ENCODE measurements at places on chromosomes 16 and 17. TPM values are rescaled to one million over a fixed set of nuclear protein-coding genes. Genes with fewer than 3 reads are reported as not detected.
A peak's percentile ranks its signal among the peaks of the same experiment; 100 is the strongest.

DNA sequence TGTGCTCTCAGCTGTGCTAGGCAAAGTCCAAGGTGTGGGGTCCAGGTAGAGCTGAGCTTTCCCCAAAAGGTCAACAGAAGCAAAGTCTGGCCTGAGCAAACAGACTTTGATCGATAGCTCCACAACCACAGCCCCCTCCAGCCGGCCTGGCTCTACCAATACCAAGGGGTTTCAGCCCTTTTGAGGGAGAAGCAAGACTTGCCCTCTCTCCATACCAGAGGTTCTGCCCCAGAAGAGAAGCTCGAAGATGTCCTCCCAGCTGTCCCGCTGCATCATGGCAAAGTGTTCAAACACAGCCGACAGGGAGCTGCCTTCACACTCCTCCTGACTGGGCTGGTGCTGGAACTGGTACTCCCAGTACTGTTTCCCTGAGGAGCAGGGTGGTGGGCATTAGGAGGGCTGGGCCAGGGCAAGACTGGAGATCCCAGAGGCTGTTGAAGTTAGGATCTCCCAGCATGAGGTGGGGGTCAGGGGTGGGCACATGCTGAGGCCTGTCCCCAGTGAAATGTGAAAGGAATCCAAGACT lies 1.7 kb downstream of the VTN start:
- H3K4me1 ChIP-seq = peaks cover 17% of the 10 kb centered on the region
- no peak overlapping the region for H3K4me3 ChIP-seq
- H3K27ac ChIP-seq = no peak overlapping the region

- no peak overlapping the region for H3K4me3 ChIP-seq
- H3K27me3 ChIP-seq = no peaks in the 10 kb centered on the region
- no peak for DNase-seq
- peaks cover 10% of the 10 kb centered on the region for H3K4me1 ChIP-seq
Observed at GRCh38 chr17:19940722-19941464, 36.7 kb downstream of the AKAP10 start.

GRCh38 chr16:59463776-59464175 lies 729.7 kb upstream of the GOT2 start:
- no peaks in the 10 kb centered on the region for H3K4me1 ChIP-seq
- H3K4me3 ChIP-seq = no peak overlapping the region
- H3K27ac ChIP-seq = no peak overlapping the region
- DNase-seq = no peak
- H3K27me3 ChIP-seq = no peaks in the 10 kb centered on the region
- no peaks in the 10 kb centered on the region for H3K36me3 ChIP-seq

DNA sequence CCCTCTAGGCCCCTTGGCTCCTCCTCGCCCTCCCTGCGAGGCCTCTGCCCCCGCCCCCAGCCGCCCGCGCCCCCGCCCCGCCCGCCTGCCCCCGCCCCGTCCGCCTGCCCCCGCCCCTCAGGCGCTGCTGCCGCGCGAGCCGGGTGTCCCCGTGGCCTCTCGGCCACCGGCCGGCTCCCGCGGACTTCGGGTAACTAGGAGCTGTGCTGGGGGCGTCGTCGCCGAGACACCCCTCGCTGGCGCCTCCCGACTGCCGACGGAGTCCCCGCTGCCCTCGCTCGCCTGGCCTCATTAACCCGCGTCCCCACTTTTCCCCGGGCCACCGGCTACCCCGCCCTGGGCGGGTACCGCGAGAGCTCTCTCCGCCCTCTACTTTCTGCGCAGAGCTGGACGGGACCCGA lies at the start of gene TLCD1:
TLCD1 (minus strand) TSS at position 8 of the 401 bp plus-strand sequence. CDS start 136 bp downstream, outside the sequence.
- DNase-seq = peak; percentile 94
- H3K36me3 ChIP-seq = peaks cover 48% of the 10 kb centered on the region
- H3K4me1 ChIP-seq = peaks cover 55% of the 10 kb centered on the region
- no peaks in the 10 kb centered on the region for H3K27me3 ChIP-seq
- peak within 1 kb of the TSS; percentile 100 for H3K27ac ChIP-seq

KCNH4 gene
- total RNA-seq = 1.6 TPM

DHODH gene
- total RNA-seq = 33.7 TPM

DNA sequence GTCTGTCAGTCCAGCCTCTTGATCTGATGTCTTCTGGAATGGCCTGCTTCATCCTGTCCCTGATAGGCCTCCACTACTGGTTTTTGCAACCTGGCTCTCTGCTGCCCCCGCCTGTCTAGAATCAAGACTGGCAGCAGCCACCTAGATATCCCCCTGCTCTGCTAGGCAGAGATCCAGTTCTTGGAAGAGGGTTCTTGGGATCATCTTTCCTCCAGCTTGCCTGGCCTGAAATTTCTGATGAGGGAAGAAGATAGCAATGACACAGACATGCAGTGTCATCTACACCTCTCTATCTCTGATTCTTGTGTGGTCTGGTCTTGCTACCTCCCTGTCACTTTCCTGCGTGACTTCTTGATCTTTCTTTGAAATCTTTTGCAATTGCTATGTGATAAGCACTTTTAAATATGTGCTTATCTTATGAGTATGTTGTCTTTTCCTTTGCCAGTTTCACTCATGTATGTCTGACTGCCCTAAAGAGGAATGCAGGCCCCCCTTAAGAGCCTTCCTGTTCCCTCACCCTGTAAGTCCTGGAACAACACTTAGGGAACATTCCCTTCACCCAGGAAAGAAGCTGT lies 20.3 kb upstream of the NFATC3 start:
- peak overlapping the region; percentile 79 for H3K27ac ChIP-seq
- H3K4me1 ChIP-seq = peaks cover 64% of the 10 kb centered on the region
- no peaks in the 10 kb centered on the region for H3K27me3 ChIP-seq

- DNase-seq = peak; percentile 95
- peak overlapping the region; percentile 98 for H3K4me3 ChIP-seq
- H3K27ac ChIP-seq = peak overlapping the region; percentile 98
- peaks cover 28% of the 10 kb centered on the region for H3K4me1 ChIP-seq
Observed at GRCh38 chr16:30184096-30184890, 891 bp downstream of the CORO1A start.

SLC52A1 gene
- total RNA-seq = 0.14 TPM

DNA sequence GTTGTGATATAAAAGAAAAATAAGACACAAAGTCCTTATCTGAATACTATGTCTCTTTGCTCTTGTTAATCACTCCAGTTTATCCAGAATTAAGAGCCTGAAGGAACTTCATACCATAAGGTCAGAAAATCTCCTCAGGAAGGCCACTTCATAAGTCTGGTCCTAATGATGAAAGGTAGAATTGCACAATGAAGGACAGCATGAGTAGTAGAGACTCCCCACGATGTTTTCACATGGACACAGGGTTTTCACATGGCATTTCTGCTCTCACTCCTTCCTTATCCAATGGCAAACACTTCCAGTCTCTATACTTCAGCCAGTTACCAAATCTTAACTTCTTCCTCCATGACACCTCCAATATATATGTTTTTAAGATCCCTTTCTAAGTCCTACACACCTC lies 10.2 kb upstream of the C17orf78 start:
- H3K36me3 ChIP-seq = no peaks in the 10 kb centered on the region
- H3K4me1 ChIP-seq = no peaks in the 10 kb centered on the region
- no peak overlapping the region for H3K27ac ChIP-seq
- H3K4me3 ChIP-seq = no peak overlapping the region
- no peak for DNase-seq

DNA sequence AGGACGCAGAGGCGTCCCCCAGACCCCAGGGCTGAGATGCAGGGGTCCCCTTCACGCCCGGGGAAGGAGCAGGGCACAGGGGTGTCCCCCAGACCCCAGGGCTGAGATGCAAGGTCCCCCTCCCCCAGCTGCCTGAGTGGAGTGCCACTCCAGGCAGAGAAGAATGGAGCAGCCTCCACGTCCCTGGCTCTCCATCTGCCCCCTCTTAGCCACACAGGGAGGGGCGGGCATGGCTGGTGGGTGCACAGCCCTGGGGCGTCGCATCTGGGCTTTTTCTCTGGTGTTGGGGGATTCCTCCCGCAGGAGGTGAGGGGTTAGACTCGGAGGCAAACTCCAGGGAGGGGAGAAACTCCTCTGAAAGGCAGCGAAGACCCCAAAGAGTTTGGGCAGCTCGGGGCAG lies 17.5 kb downstream of the CIBAR2 start:
- no peak overlapping the region for H3K27ac ChIP-seq
- H3K27me3 ChIP-seq = no peaks in the 10 kb centered on the region
- H3K36me3 ChIP-seq = no peaks in the 10 kb centered on the region
- no peak overlapping the region for H3K4me3 ChIP-seq
- no peak for DNase-seq
- no peaks in the 10 kb centered on the region for H3K4me1 ChIP-seq

- H3K27me3 ChIP-seq = peaks cover 6% of the 10 kb centered on the region
- no peak overlapping the region for H3K4me3 ChIP-seq
- H3K4me1 ChIP-seq = peaks cover 5% of the 10 kb centered on the region
- H3K36me3 ChIP-seq = peaks cover 3% of the 10 kb centered on the region
- no peak for DNase-seq
- no peak overlapping the region for H3K27ac ChIP-seq
Observed at GRCh38 chr17:40187238-40187637, 10.0 kb downstream of the RAPGEFL1 start.

GRCh38 chr16:4601036-4601863 lies 13.4 kb downstream of the UBALD1 start:
- H3K27ac ChIP-seq = no peak overlapping the region
- H3K27me3 ChIP-seq = peaks cover 3% of the 10 kb centered on the region
- no peaks in the 10 kb centered on the region for H3K36me3 ChIP-seq
- no peak overlapping the region for H3K4me3 ChIP-seq
- DNase-seq = no peak

GRCh38 chr16:84920333-84920732 lies 91.0 kb downstream of the ZDHHC7 start:
- H3K4me3 ChIP-seq = no peak overlapping the region
- no peaks in the 10 kb centered on the region for H3K36me3 ChIP-seq
- H3K4me1 ChIP-seq = no peaks in the 10 kb centered on the region

DNA sequence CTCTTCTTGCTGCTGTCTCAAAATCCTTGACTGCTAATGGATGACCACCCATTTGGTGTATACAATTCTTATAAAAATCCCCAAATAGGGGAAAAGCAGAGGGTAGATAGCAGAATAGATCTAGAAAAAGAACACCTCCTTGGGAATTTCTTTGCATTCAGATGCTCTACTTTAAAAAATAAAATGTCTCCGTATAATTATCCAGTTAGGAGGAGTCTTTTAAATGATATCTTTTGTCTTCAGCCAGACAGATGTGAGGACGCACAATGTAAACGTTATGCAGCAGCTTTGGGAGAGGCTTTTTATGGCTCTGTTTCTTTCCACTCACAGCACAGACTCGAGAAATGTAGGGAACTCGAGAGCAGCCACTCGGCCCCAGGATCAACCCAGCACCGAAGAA lies 300.2 kb downstream of the IRF8 start:
- H3K27me3 ChIP-seq = peaks cover 53% of the 10 kb centered on the region
- no peaks in the 10 kb centered on the region for H3K4me1 ChIP-seq
- no peak for DNase-seq
- no peaks in the 10 kb centered on the region for H3K36me3 ChIP-seq
- H3K4me3 ChIP-seq = no peak overlapping the region
- H3K27ac ChIP-seq = no peak overlapping the region

GRCh38 chr17:60525328-60525684 lies 736 bp downstream of the APPBP2 start:
- peaks cover 16% of the 10 kb centered on the region for H3K36me3 ChIP-seq
- H3K27me3 ChIP-seq = peaks cover 3% of the 10 kb centered on the region
- no peak for DNase-seq

- no peak for DNase-seq
- no peak overlapping the region for H3K4me3 ChIP-seq
- peaks cover 13% of the 10 kb centered on the region for H3K36me3 ChIP-seq
- peak overlapping the region; percentile 12 for H3K27ac ChIP-seq
- H3K4me1 ChIP-seq = peaks cover 47% of the 10 kb centered on the region
- no peaks in the 10 kb centered on the region for H3K27me3 ChIP-seq
Observed at GRCh38 chr17:48240562-48241130, 133.1 kb downstream of the SNX11 start.

BRICD5 gene
- total RNA-seq = 22.2 TPM

GRCh38 chr16:27852116-27852515 lies 211.4 kb downstream of the GSG1L start:
- no peak overlapping the region for H3K27ac ChIP-seq
- no peak for DNase-seq
- H3K4me3 ChIP-seq = no peak overlapping the region

UMOD gene
- total RNA-seq = not detected

DNA sequence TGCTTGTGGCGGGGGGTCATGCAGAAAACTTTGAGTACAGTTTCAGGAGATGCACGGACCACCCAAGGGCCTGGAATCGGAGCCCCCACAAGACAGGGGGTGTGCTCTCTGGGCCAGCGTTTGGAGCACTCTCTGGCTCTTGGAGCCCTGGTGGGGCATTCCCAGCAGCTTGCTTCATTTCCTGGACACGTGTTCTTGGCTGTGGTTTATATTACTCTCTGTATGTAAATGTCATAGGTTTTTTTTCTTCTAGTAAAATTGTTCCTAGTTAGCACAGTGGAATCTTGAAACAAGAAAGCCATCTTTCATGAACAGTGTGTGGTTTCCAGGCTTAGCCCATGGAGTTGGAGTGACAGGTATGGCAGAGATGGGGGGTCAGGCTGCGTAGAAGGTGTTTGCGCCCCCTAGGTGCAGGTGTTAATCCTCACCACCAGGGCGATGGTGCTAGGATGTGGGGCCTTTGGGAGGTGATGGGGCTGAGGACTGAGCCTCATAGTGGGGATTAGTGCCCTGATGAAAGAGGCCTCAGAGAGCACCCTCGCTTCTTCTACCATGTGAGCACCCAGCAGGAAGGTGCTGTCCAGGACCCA lies 79.8 kb downstream of the JPH3 start:
- H3K4me1 ChIP-seq = peaks cover 9% of the 10 kb centered on the region
- H3K4me3 ChIP-seq = no peak overlapping the region
- no peak overlapping the region for H3K27ac ChIP-seq
- no peaks in the 10 kb centered on the region for H3K36me3 ChIP-seq
- peak; percentile 68 for DNase-seq

DNA sequence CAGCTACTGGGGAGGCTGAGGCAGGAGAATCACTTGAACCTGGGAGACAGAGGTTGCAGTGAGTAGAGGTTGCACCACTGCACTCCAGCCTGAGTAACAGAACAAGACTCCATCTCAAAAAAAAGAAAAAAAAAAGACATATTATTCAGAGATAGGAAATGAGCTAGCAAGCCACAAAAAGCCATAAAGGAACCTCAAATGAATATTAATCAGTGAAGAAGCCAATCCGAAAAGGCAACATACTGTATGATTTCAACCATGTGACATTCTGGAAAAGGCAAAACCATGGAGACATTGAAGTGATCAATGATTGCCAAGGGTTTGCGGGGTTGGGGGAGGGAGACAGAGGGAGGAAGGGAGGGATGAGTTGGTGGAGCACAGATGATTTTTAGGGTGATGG lies 8.4 kb upstream of the EXOC7 start:
- H3K27me3 ChIP-seq = peaks cover 6% of the 10 kb centered on the region
- H3K27ac ChIP-seq = no peak overlapping the region
- H3K4me1 ChIP-seq = no peaks in the 10 kb centered on the region
- H3K36me3 ChIP-seq = no peaks in the 10 kb centered on the region
- H3K4me3 ChIP-seq = no peak overlapping the region
- no peak for DNase-seq

RBBP6 gene
- total RNA-seq = 73.8 TPM

DNA sequence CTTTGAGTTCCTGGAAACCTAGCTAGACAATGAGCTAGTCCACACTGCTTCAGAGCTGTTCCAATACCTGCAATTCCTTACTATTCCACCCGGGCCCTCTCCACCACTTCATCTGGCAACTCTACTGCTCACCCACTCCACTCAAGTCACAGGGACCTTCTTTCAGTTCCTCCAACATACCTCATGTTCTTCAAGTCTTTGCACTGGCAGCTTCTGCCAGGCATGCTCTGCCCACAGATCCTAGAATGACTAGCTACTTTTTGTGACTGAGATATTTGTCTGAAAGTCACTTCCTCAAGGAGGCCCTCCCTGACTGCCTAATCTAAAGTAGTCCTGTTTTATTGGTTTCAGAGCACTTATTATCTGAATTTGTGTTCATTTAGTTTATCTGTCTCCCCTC lies 86.4 kb downstream of the TEX14 start:
- H3K27me3 ChIP-seq = no peaks in the 10 kb centered on the region
- no peaks in the 10 kb centered on the region for H3K36me3 ChIP-seq
- H3K4me3 ChIP-seq = no peak overlapping the region

HASPIN gene
- 25.3 TPM for total RNA-seq
